Substantia nigra (tissue), 51 donors: ENCODE measurements at places on chromosomes 7 and 10.

- no peak for DNase-seq
Measured at GRCh38 chr7:156576216-156577058, 64.1 kb upstream of the RNF32 start.

DNA sequence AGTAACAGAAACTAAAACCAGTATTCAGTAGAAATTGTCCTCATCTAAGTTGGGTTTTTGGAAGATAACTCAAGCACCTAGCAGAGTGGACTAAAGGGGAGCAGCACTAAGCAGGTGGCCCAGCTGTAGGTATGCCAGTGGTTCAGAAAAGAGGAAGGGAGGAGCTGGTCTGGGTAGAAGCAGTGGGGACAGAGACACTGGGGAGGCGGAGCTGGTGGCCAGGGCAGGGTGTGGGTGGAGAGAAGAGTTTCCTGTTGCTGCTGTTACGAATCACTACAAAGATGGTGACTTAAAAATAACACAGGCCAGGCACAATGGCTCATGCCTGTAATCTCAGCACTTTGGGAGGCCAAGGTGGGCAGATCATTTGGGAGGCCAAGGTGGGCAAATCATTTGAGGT lies 136.2 kb downstream of the WDR11 start:
- no peak for DNase-seq

DNA sequence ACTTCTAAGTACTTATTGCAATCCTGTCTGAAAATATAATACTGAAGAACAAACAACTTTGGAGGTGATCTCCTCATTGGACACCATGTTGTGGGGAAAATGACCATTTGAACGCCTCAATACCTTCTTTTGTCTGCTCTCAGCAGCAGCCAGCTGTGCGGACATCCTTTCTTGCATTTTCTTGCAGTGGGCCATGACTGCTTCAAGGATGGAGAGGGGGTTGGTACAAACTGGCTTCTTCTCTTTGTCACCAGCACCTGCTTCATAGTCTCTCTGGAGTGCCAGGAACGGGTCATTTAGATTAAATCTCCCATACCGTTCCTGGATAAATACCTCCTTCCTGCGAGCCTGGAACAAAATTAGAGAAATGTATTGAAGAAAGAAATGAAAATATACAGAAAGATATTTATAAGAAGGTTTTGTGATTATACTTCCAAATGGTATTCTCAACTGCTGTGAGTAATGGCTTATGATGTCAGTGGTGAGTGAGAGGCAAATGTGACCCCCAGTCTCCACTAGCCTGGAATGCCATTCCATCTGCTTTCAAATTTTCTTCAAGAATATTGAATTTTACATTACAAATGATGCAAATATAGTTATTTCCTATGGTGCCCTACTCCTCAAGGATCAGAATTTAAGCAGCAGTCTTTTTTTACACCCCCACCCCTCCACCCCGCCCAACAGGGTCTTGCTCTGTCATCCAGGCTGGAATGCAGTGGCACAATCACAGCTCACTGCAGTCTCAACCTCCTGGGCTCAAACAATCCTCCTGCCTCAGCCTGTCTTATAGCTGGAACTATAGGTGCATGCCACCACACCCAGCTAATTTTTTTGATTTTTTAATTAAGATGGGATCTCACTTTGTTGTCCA lies 62.4 kb downstream of the CTTNBP2 start:
- DNase-seq: no peak

- DNase-seq: no peak
Measured at GRCh38 chr7:143362131-143363015, at the start of gene FAM131B. Gene FAM131B, minus strand, starts transcription at chr7:143362713. Its CDS starts 110 bp downstream, at chr7:143362603.

GRCh38 chr10:88318803-88319202 lies 264.3 kb downstream of the RNLS start:
- DNase-seq: no peak
